ENCODE measurements at places on chromosomes 5 and 9.

GRCh38 chr5:125343015-125343414 lies 596.6 kb upstream of the ZNF608 start:
- no peaks in the 10 kb centered on the region for H3K36me3 ChIP-seq
- no peaks in the 10 kb centered on the region for H3K27me3 ChIP-seq

GRCh38 chr5:130571076-130571475 lies 594.0 kb downstream of the HINT1 start:
- H3K4me3 ChIP-seq = no peak overlapping the region
- H3K4me1 ChIP-seq = peaks cover 6% of the 10 kb centered on the region
- H3K36me3 ChIP-seq = no peaks in the 10 kb centered on the region
- H3K27me3 ChIP-seq = no peaks in the 10 kb centered on the region
- DNase-seq = peak; percentile 66

DNA sequence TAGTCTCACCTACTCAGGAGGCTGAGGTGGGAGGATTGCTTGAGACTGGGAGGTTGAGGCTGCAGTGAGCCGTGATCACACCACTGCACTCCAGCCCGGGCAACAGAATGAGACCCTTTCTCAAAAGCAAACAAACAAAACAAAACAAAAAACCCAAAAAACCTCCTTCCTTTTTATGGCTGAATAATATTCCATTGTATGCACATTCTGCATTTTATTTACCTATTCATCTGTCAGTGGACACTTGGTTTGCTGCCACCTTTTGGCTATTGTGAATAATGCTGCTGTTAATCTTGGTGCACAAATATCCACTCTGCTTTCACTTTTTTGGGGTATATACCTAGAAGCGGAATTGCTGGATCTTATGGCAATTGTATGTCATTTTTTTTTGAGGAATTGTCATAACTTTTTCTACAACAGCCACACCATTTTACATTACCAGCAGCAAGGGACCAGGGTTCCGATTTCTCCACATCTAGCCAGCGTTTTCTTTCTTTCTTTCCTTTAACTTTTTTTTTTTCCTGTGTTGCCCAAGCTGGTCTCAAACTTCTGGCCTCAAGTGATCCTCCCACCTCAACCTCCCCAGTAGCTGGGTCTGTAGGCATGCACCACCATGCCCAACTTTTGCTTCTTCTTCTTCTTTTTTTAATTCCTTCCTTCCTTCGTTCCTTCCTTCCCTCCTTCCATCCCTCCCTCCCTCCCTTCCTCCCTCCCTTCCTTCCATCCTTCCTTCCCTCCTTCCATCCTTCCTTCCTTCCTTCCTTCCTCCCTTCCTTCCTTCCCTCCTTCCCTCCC lies 30.6 kb downstream of the NKX2-5 start:
- H3K36me3 ChIP-seq = no peaks in the 10 kb centered on the region
- no peak overlapping the region for H3K4me3 ChIP-seq
- H3K27ac ChIP-seq = no peak overlapping the region
- peak; percentile 67 for DNase-seq

- H3K36me3 ChIP-seq = peaks cover 7% of the 10 kb centered on the region
- H3K4me1 ChIP-seq = peaks cover 16% of the 10 kb centered on the region
- H3K27me3 ChIP-seq = no peaks in the 10 kb centered on the region
- H3K27ac ChIP-seq = peak overlapping the region; percentile 80
- peak overlapping the region; percentile 99 for H3K4me3 ChIP-seq
These were observed 570 bp downstream of the CREBRF start for GRCh38 chr5:173056783-173057061.

GRCh38 chr9:15977438-15977837 lies 424.6 kb downstream of the CCDC171 start:
- no peak overlapping the region for H3K27ac ChIP-seq
- no peaks in the 10 kb centered on the region for H3K4me1 ChIP-seq
- H3K4me3 ChIP-seq = no peak overlapping the region
- no peak for DNase-seq
- H3K36me3 ChIP-seq = no peaks in the 10 kb centered on the region

- peaks cover 79% of the 10 kb centered on the region for H3K36me3 ChIP-seq
- H3K27ac ChIP-seq = no peak overlapping the region
- H3K4me3 ChIP-seq = no peak overlapping the region
- no peaks in the 10 kb centered on the region for H3K27me3 ChIP-seq
These were observed 22.3 kb downstream of the TTF1 start for GRCh38 chr9:132384376-132384775.

- peaks cover 6% of the 10 kb centered on the region for H3K4me1 ChIP-seq
- no peaks in the 10 kb centered on the region for H3K27me3 ChIP-seq
- H3K36me3 ChIP-seq = peaks cover 14% of the 10 kb centered on the region
- H3K27ac ChIP-seq = no peak overlapping the region
- H3K4me3 ChIP-seq = no peak overlapping the region
These were observed 49.5 kb downstream of the DAP start for GRCh38 chr5:10711562-10711961.

GRCh38 chr5:75156585-75156984 lies 80.1 kb downstream of the ANKRD31 start:
- peak; percentile 21 for DNase-seq
- no peaks in the 10 kb centered on the region for H3K27me3 ChIP-seq
- H3K36me3 ChIP-seq = no peaks in the 10 kb centered on the region
- peaks cover 14% of the 10 kb centered on the region for H3K4me1 ChIP-seq
- H3K27ac ChIP-seq = no peak overlapping the region
- H3K4me3 ChIP-seq = no peak overlapping the region

- H3K4me3 ChIP-seq = no peak overlapping the region
- DNase-seq = no peak
- no peak overlapping the region for H3K27ac ChIP-seq
- no peaks in the 10 kb centered on the region for H3K27me3 ChIP-seq
These were observed 437.9 kb upstream of the PAPPA start for GRCh38 chr9:115715666-115716065.

All from MCF 10A (cell line).